Stimulated activated CD8-positive, alpha-beta memory T cell treated with anti-CD3 and anti-CD28 coated beads, Interleukin-15, amount 100 ng/mL, for 24 hours (primary cell): ENCODE measurements at places on chromosomes 5 and 9.

DNA sequence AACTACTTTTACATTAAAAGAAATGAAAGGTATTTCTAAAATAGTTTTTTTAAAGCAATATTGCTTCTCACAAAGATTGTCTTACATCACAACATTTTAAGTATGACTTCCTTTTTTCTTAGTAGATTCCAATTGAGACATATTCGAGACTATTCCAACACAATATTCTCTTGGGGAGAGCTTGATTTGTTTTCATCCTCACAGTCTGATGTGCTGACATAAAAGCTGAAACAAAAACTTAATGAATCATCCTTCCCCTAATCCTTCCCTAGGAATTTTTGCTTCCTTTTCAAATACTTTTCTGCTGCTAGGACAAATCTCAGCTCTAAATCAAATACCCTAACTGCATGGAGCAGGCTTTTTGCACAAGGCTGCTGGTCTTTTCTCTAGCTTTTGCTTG, 245.8 kb upstream of the MAP3K1 start:
- DNase-seq = no peak

- no peak for DNase-seq
These were observed 38.1 kb downstream of the MAP1B start for GRCh38 chr5:72145348-72145747.

DNA sequence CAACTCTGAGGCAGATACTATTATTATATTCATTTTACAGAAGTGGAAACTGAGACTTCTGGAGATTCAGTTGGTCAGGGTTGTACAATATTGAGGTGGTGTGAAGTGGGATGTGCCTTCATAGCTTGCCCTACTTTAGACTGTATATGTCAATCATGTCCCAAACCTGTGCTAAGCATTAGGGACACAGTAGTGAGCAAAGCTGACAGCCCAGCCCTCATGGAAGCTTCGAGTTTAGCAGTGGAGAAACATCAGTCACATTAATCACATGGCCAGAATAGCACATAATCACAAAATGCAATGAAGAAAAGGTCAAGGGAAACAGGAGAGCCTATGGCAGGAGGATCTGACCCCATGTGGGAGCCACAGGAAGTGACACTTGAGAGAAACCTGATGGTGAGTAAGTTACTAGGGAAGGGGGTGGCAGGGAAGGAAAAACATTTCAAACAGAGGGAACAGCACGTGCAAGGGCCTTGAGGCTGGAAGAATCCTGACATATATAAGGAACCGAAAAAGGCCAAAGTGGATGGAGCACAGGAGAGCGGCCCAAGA, 20.5 kb upstream of the RALGPS1 start:
- no peak for DNase-seq

DNA sequence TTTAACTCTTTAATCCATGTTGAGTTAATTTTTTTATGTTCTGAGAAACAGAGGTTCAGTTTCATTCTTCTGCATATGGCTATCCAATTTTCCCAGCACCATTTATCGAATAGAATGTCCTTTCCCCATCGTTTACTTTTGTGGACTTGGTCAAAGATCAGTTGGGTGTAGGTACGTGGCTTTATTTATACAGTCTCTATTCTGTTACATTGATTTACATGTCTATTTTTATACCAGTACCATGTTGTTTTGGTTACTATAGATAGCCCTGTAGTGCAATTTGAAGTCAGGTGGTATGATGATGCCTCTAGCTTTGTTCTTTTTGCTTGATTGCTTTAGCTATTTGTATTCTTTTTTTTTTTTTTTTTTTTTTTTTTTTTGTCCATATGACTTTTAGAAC, 462.0 kb downstream of the HTR1A start:
- no peak for DNase-seq

DNA sequence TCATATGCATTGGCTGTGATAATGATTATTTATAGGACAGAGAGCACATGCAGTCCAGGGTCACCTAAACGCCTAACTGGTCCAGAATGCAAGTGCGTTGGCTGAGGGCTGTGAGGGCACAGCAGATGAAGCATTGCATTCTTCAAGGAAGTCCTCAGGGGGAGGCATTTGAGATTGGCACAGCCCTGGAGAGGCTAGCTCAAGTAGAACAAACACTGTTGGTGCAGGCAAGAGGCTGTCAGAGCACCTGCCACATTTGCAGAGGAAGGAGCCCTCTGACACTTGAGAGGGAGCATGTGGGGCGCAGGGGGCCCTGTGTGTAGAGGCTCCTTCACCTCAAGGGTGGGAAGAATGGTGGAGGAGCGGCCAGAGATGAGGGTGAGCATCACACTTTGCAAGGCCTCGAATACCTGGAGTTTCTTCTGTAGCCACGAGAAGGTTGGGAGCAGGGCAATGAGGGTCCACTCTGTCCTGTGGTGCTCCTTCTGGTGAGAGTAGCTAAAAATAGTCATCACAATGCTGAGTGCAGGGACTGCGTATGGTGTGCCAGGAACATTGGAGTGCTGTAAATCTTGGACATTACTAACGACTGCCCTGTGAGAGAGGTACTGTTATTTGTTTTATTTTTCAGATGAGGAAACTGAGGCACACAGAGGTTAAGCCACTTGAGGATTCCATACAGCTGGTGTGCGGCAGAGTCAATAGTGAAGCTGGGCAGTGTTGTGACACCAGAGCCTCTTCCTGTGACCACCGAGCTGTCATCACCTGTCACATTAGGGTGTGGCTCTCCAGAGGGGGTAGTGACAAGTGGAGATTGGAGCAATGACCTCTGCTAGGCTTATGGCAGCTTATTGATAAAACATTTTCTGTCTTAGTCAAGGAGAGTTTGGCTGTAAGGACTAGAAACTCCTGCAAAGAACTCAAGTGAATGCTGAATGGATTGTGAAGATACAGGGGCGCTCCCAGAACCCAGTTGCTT, 100.2 kb downstream of the PIP5K1B start:
- DNase-seq = no peak

DNA sequence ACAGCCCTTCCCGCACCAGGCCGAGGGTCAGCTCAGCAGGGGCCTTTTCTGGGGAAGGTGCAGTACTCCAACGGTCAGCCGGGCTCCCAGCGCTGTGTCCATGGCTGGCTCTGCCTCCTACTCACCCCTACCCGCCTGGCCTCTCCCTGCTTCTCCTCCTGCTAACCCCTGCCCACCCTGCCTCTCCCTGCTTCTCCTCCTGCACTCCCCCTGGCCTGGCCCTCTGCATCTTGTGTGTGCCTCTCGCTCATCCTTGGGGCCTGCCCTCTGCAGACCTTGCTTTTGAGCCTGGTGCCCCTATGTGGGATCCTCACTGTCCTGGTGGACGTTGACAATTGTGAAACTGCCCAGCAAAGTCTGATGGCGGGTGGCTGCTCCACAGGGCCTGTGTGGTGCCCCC, 274.6 kb upstream of the IRX2 start:
- no peak for DNase-seq
